ENCODE measurements at places on chromosomes 7 and 10.

DNA sequence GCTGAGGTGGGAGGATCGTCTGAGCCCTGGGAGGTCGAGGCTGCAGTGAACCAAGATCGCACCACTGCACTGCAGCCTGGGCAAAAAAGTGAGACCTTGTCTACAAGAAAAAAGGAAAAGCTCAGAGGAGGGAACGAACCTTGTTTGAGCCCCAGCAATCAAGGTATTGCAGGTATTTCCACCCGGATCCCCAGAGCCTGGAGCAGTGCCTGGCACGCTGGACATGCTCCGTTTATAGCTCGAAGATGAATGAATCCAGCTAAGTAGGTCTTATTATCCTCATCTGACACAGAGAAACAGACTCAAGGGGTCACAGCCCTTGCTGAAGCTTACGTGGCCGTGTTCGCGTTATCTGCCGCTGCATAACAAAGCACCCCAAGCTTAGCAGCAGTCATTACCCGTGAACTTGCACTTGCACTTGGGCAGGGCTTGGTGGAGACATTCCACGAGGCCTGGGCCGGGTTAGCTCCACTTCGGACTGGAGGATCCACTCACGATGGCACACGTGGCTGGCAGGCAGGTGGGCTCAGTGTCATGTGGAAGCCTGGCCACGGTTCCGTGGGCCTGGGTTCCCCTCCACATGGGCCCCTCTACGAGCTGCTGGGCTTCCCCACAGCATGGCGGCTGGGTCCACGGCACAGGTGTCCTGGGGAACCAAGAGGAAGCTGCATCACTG, 3.2 kb upstream of the COX19 start:
- peaks cover 14% of the 10 kb centered on the region for H3K4me1 ChIP-seq
- H3K27ac ChIP-seq, result no peak overlapping the region
- H3K36me3 ChIP-seq, result no peaks in the 10 kb centered on the region
- no peak overlapping the region for H3K4me3 ChIP-seq

DNA sequence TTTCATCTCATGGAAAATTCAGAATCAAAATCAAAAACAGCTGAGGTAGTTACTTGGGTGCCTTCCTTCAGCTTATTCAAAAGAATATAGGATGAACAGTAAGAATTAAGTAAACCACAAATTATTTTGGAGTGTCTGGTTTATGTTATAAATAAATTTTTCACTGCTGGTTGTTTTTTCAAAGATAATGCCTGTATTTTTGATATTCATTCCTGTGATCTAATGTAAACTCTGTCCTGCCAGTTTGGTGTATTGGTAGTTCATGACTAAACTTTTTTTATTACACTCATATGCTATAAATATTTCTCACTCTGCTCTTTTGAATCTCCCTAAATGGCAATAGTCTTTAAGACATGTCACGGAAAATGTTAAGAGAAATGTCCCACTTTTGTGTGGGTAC, 11.6 kb upstream of the RAB11FIP2 start:
- H3K27me3 ChIP-seq, result no peaks in the 10 kb centered on the region
- no peaks in the 10 kb centered on the region for H3K36me3 ChIP-seq
- no peaks in the 10 kb centered on the region for H3K4me1 ChIP-seq
- no peak overlapping the region for H3K27ac ChIP-seq
- H3K4me3 ChIP-seq, result no peak overlapping the region
- DNase-seq, result no peak

DNA sequence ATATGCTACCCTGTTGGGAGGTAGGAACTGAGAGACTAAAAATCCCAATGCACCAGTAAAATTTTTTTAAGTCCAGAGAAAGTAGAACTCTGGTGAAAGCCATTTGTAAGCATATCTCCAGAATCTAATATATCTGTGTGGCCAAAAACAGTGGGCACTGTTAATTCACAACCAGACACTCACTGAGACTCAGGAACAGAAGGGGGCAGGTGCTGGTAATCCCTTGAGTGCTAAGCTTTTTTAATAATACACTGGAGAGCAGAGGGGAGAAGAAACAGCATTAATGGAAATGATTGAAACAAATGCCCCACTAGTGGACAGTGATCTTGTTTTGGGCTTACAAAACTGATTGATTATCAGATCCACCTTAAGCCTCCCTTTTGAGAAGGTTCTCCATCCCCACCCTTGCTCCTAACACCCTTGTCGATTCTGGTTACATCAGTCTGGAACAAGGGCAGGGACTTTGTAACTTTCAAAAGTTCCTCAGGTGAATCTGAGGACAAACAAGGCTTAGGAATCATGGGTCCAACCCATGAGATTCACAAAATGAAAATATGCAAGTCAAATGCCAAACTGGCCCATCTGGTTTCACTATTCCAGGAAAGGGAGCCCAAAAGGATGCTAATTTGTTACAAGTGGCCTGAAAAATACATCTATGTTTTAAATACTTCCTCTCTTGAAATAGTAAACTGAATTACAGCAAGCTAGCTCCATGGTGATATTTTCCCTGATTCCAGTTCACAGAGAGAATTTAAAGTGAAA, 29.7 kb downstream of the PLXNA4 start:
- H3K27me3 ChIP-seq, result no peaks in the 10 kb centered on the region
- H3K27ac ChIP-seq, result no peak overlapping the region
- H3K4me3 ChIP-seq, result no peak overlapping the region
- no peak for DNase-seq

DNA sequence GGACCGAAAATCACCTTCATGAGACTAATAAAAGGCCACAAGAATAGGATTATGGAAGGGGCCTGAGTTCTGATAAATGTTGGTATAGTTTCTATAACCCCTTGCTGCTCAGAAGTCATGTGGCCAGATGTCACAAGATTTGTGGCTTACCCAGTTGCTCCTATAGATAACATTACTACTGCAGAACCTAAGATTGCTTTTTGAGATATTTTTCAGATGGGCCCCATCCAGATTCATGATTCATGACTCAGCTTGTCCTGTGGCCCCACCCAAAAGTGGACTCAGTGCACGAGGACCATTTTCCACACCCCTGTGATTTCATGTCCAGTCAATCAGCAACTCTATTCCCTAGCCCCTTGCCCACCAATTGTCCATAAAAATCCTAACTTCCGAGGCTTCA, 209.0 kb downstream of the ACTR3B start:
- no peak for DNase-seq
- H3K4me1 ChIP-seq, result no peaks in the 10 kb centered on the region
- H3K4me3 ChIP-seq, result no peak overlapping the region
- H3K27ac ChIP-seq, result no peak overlapping the region

DNA sequence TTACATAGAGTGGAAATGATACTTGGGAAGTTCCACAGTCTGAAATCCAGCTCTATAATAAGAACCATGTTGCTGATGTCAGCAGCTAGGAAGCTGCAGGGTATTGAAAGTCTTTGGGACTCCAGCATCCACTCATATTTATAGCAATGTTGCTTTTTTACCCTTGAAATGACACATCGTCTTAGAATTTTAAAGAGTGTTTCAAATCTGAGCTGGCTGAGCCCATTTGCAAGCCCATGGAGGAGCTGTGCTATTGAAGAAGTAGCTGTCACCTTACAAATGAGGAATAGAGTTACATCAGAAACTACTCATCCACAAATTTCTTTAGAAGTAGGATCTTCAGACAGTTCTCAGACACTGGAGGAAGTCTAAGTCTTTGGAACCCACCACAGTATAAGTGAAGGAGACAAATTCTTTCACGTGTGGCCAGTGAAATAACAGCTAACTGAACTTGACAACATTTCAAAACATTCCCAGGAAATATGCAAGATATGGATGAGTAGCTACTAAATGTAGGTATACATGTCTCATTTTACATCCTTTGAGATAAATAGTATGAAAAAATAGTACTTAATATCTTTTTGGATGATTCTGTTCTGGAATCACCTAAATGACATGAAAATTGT, 203.6 kb downstream of the ZNF365 start:
- H3K4me1 ChIP-seq, result no peaks in the 10 kb centered on the region
- H3K27me3 ChIP-seq, result no peaks in the 10 kb centered on the region
- no peak overlapping the region for H3K27ac ChIP-seq
- no peak overlapping the region for H3K4me3 ChIP-seq
- H3K36me3 ChIP-seq, result no peaks in the 10 kb centered on the region
- DNase-seq, result no peak

DNA sequence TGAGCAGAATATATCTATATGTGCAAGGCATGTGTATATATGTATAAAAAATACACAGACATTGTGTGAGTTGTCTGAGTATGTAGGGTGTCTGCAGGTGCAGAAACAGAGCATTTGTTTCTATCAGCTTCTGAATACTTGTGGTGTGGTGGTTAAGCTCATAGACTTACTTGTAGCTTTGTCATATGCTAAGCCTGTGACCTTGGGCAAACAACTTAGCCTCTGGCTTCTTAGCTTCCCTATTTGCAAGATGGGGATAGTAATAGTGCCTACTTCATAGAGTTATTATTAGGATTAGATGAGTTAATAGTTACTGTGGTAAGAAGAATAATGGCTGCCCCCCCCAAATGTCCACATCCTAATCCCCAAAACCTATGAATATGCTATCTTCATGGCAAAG, 28.2 kb upstream of the PAX2 start:
- peaks cover 37% of the 10 kb centered on the region for H3K27me3 ChIP-seq
- no peak overlapping the region for H3K4me3 ChIP-seq
- H3K4me1 ChIP-seq, result no peaks in the 10 kb centered on the region
- DNase-seq, result no peak
- H3K36me3 ChIP-seq, result no peaks in the 10 kb centered on the region
